ENCODE measurements at places on chromosomes 2 and 18. TPM values are rescaled to one million over a fixed set of nuclear protein-coding genes. Genes with fewer than 3 reads are reported as not detected.

Gene NDUFAF7
- 16.1 TPM for total RNA-seq

Gene ERICH2
- not detected for total RNA-seq

Gene IAH1
- 30.9 TPM for total RNA-seq

Gene CNGA3
- under 0.01 TPM for total RNA-seq

Gene STARD6
- total RNA-seq = not detected

Gene MFSD6
- total RNA-seq = 10.0 TPM

Gene COMMD1
- total RNA-seq = 55.6 TPM

Data from thoracic aorta endothelial cell (primary cell).